ENCODE measurements at places on chromosomes 3 and 15. TPM values are rescaled to one million over a fixed set of nuclear protein-coding genes. Genes with fewer than 3 reads are reported as not detected.

SERPINI2 gene
- total RNA-seq: not detected

TMEM212 gene
- not detected for total RNA-seq

TRMT10C gene
- 20.1 TPM for total RNA-seq

GABRB3 gene
- total RNA-seq: 5.5 TPM

REC114 gene
- total RNA-seq: not detected

FAM240A gene
- not detected for total RNA-seq

EFHB gene
- 0.55 TPM for total RNA-seq

POMGNT2 gene
- 5.1 TPM for total RNA-seq

MGLL gene
- 338 TPM for total RNA-seq

SLC22A13 gene
- 0.61 TPM for total RNA-seq

GHSR gene
- total RNA-seq: not detected

CHRM5 gene
- not detected for total RNA-seq

PTPRG gene
- 33.4 TPM for total RNA-seq

STXBP5L gene
- total RNA-seq: 0.21 TPM

STARD5 gene
- total RNA-seq: 32.7 TPM

GOLGA8T gene
- total RNA-seq: 0.22 TPM

TRPM1 gene
- total RNA-seq: not detected

CSPG4 gene
- 12.2 TPM for total RNA-seq

GPR149 gene
- total RNA-seq: not detected

MLF1 gene
- total RNA-seq: 3.9 TPM

CKMT1B gene
- total RNA-seq: 168 TPM

LOXL1 gene
- total RNA-seq: 2.0 TPM

ESYT3 gene
- total RNA-seq: 0.12 TPM

SNTN gene
- total RNA-seq: 0.39 TPM

AP3B2 gene
- total RNA-seq: 1.9 TPM

CX3CR1 gene
- total RNA-seq: 0.59 TPM

CCR1 gene
- total RNA-seq: 1.3 TPM
